Hippocampal formation (tissue), 2 donors: ENCODE measurements at places on chromosomes 2 and 18.

DNA sequence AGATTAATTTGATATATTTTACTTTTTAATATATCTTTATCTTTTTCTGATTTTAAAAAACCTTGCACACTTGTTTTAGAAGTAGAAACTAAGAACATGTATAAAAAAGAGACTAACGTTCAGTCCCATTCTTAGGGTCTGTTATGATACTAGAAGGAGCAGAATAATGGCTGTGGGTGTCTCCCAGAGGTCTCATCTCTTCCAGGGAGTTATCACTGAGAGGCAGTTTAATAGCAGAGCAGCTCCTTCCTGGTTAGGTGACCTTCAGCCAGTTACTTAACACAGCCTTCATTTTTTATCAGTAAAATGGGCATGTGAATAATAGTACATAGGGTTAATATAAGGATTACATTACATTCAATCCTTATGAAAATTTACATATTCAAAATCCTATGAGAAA is 40.6 kb downstream of the FBXO48 start:
- no peak for DNase-seq

DNA sequence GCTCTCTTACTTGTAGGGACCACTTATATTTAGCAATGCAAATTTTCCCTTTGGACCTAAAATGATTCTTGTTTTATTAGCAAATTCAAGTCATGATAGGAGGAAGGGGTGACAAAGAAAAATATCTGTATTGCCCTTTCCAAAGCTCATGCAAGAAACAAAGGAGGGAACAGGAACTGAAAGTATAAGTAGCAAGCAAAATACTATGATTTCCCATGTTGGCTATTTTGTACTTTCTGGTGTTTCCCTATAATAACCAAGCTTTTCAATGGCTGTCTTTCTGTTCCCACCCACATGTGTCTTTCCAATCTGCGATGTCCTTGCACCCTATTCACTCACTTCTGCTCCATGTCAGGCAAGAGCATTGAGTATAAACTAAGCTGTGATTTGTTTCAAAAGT is 279.7 kb downstream of the RNF144A start:
- no peak for DNase-seq

- no peak for DNase-seq
Measured at GRCh38 chr2:96656540-96656939, 14.0 kb downstream of the FER1L5 start.

GRCh38 chr2:40202798-40203400 is 249.0 kb downstream of the SLC8A1 start:
- no peak for DNase-seq

- DNase-seq = no peak
Measured at GRCh38 chr2:86487062-86487461, 45.9 kb downstream of the KDM3A start.

DNA sequence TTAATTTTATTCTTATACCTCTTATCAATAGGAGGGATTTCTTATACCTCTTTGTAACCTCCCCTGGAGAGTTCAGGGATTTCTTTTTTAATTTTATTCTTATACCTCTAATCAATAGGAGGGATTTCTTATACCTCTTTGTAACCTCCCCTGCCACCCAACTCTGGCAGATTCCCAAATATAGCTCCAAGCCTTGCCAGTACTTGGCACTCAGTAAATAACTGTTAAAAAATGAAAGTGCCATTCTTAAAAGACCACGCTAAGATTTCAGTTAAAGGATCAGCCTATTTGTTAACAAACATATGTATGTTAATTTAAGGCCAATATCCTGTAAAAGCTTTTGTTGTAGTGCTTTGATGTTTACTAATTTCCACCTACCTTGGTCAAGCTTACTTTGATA is 4.8 kb downstream of the RNF149 start:
- no peak for DNase-seq

GRCh38 chr2:12797815-12798214 is 81.1 kb downstream of the TRIB2 start:
- DNase-seq = no peak

- no peak for DNase-seq
Measured at GRCh38 chr2:127635380-127636237, 10.3 kb upstream of the GPR17 start.

- no peak for DNase-seq
Measured at GRCh38 chr18:62442391-62442790, 80.4 kb upstream of the ZCCHC2 start.

DNA sequence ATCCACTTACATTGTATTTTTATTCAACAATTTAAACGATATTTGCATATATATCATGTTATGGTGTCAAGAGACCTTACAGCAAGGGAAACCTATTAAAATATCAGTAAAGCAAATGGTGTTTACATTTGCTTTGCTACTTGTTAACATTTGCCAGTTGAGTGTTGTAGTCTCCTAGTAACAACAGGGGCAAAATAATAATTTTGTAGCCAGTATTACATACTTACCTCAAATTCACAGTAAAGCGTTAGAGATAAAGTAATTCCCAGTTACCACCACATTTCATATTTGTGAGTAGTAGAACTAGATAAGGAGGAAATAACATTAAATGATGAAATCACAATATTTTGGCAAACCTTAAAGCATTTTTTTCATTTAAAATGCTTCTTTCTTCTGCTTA is 71.3 kb downstream of the FASTKD2 start:
- DNase-seq = no peak
